ENCODE measurements at places on chromosomes 6 and 20.

DNA sequence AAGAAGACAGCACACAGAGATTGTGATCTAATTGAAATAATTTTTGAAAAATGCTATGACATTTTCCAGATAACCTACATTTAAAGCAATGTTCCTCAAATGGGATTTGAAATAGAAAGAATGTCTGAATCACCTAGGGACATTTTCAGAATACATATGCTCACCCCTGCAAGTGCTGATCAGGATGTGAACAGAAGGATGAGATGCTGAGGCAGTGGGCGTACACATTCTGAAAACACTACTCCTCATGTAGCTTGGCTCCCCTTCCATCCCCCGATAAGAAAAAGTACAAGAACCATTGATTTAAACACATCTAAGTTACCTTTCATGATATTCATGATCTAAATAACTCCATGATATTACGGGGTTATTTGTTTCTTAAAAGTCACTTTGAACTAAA, 29.9 kb upstream of the HINT3 start:
- DNase-seq: no peak

GRCh38 chr6:150813993-150814359, 51.5 kb upstream of the MTHFD1L start:
- DNase-seq: no peak

DNA sequence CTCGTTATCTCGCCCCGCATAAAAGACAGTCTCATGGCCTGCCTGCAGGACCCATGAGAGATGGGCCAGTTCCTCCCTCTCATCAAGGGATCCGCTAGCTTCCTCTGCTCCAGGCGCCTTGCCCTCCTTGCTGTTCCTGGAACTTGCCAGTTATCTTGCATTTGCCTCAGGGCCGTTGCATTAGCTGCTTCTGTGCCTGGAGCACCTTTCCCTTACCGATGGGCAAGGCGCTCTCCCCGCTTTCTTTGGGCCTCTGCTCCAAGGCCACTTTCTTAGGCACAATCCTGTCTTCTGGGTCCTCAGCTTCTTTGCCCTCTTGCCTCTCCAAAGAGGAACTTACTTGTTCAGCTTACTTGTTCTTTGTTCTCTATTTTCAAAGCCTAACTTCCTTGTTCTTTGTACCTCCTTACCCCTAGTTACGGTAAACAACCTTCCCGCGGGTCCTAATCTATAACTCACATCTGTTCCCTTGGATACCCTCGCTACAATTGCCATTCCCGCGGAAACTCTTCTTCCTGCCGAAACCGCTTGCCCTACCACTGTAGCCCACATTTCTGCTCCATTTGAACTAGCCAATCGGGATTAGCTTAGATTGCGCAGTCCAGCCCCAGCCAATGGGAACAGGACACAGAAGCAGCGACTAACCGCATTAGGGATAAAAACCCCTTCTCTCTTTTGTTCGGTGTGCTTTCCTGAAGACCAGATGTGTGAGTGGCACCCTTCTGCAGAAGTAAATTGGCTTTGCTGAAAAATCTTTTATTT, 887 bp upstream of the NSFL1C start:
- DNase-seq: no peak

GRCh38 chr20:2847802-2848201, 7.3 kb downstream of the VPS16 start:
- no peak for DNase-seq

GRCh38 chr20:46306743-46307138, 1.6 kb downstream of the CDH22 start:
- no peak for DNase-seq

DNA sequence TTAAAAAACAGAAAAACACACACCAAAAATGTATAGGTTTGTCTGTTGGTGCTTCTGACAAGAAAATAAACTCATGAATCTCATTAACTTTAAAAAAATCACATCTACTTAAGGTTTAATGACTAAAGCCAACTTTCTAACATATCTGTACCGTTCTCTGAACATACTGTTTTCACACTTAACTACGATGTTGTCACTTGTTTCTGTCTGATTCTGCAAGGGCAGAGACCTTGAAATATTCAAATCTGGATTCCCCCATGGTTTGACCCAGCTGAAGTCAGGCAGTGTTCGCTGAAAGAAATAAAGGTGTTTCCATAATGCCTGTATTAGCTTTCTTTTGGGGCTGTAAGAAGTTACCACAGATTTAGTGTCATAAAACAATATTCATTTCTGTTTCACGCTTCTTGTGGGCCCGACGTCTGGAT, 2.7 kb upstream of the ASXL1 start:
- DNase-seq: no peak

- DNase-seq: no peak
Observed at GRCh38 chr6:28282926-28283325, 1.6 kb downstream of the PGBD1 start.

DNA sequence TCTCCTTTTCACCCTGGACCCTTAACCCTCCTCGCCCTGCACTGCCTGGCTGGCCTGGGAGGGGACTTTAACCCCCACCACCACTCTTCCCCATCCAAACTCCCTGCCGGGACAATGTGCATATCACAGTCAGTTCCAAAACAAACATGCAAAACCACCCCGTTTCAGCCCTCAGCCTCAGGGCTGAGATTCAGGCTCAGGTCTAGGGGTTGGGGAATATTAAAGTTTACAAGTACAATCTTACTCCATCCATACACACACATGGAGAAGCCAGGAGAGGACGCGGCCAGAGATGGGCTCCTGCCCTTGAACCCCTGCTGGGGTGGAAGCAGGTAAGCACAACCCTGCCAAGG, 534 bp downstream of the KIAA1755 start:
- no peak for DNase-seq

GRCh38 chr6:137315081-137315480, 95.9 kb upstream of the IFNGR1 start:
- no peak for DNase-seq

- no peak for DNase-seq
Observed at GRCh38 chr20:59001449-59002171, 5.4 kb downstream of the CTSZ start.

GRCh38 chr6:168385037-168385759, 55.8 kb upstream of the SMOC2 start:
- no peak for DNase-seq

GRCh38 chr6:135503703-135504475, 6.3 kb upstream of the AHI1 start:
- no peak for DNase-seq

- DNase-seq: no peak
Observed at GRCh38 chr6:150372051-150372450, 3.2 kb downstream of the IYD start.

- DNase-seq: no peak
Observed at GRCh38 chr6:157030755-157031154, 253.6 kb downstream of the ARID1B start.

GRCh38 chr6:128491610-128492206, 28.7 kb downstream of the PTPRK start:
- DNase-seq: no peak

DNA sequence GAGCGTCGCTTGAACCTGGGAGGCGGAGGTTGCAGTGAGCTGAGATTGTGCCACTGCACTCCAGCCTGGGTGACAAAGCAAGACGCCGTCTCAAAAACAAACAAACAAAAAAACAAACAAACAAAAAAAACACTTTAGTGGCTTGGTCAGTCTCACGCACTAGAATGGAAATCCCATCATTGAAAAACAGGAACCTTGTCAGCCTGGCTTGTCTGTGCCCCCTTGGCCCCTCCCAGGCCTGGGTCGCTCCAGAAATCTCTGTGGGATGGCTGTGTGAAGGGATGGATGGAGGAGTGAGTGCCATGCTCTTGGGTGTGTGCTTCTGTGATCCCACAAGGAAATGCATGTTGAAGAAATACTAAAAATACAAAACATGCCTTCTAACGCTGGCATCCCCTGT, 20.9 kb upstream of the NAA20 start:
- no peak for DNase-seq

DNA sequence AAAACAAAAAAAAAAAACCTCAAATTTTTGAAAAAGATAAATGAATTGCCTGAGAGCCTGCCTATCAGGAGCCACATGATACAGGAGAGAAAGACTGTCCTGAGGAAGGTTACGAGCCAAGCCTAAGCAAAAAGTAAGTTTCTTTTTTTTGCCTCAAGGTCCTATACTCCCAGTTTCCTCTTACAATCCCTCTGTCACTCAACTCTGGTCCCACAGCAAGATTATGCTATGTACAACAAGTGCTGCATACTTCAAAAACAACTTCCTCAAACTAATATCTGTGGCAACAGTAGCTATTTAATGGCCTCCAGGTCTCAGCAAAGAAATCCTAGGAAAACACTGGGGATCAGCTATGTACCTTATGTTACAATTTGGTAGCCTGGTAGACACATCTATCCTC, 46.8 kb downstream of the PLN start:
- DNase-seq: no peak

DNA sequence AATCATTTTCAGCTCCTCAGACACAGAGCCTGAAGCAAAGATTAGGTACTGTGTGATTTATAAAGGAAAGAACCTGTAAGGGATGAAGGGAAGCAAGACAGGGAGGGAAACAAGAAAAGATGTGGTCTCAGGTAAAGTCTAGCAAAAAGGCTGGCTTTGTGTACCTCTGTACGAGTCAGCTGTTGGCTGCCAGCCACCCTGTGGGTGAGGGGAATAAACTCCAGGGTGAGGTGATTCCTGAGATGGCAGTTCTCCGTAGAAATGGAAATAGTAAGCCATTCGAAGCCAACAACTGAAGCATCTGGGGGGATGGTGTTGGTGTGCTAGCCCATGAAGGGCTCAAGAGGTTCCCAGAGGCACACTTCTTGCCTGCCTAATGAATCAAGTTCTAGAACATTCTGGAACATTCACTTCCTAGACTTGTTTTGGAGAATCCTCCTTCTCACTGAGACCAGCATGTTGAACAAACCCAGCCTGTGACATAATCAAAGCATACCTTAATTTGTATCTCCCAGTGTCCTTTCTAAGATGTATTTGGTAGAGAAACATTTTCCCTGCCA, 10.6 kb upstream of the TTPAL start:
- no peak for DNase-seq

DNA sequence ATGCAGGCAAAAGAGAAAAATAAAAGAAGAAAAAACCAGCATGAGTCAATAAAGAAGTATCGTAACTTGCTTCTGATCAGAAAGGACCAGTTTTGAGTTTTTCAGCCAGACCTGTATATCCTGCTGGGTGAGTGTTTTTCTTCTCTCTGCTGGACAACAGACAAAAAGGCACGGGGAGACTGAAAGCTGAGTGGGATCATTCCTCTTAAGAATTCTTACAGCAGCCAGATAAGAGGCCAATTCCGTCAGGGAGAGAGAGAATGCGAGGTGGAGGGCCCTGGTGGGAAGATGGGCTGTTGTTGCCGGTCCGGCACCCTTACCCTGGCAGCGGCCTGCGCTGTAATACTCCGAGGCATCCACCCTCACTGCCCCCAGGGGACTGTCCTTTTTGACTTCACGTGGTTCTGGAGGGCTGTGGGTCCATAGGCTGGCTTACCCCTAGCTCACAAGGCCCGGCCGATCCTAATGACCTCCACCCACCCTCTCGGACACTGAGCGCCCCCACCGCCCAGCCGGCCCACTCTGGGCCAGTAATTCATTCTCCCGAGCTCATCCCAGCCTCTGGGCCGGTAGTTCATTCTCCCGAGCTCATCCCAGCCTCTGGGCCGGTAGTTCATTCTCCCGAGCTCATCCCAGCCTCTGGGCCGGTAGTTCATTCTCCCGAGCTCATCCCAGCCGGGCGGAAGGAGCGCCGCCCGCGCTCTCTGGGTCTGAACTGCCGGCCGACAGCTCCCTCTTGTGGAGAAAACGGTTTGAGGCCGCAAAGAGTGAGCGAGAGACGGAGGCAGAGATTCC, 118.3 kb upstream of the SIRPA start:
- peak; percentile 77 for DNase-seq

GRCh38 chr20:5932796-5933195, 17.5 kb downstream of the TRMT6 start:
- no peak for DNase-seq

GRCh38 chr20:13412806-13413445, 191.9 kb downstream of the ISM1 start:
- DNase-seq: no peak

DNA sequence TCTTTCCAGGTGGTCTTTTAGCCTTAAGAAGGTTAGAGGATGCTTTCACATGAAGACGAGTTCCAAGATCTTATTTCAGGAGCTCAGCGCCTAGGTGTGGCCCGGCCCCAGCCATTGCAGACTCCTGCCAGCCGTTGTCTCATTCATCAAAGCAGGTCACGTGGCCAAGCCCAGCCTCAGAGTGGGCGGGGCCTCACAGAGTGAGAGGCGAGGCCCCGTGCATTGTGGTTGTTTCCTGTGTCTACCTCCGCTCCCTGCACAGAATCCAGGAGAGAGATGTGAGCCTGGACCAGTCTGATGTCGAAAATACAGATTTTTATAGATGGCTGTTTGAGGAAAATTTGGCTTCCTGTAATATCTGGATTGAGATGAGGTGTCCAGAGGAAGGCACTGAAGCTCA, 49.2 kb upstream of the CST5 start:
- no peak for DNase-seq

DNA sequence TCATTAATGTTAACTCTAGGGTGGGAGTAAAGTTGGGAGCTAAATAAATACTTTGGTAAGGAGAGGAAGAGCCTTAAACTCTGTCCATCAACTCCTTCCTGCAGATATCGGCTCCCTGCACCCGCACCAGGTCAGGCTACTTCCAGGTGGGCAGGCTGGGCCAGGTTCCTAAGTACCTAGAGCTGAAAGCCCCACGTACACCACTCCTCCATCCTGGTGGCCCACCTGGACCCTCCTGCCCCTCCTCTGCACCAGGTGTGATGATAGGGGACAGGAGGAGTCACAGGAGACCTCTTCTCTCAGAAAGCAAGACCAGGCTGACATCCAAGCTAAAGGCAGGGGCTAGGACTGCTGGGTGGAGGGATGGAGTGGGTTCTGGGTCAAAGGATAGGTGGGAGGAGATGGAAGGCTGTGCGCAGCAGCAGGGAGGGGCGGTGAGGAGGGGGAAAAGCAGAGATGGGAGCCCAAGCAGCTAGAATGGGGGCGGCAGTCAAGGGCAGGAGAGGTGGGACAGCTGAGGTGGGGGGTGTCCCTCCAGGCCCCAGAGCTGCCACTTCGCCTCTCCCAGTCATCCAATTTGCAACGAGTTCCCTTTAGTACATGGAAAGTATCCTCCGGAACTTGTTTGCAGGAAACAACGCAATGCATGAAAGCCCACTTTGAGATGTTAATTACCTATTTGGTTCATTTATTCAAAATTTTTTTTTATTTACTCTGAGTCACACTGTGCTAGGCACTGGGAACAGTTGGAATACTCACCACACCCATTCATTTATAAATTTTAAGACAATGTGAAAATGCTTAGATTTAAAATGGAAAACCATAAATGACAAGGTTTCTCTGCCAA, 15.2 kb upstream of the TOX2 start:
- no peak for DNase-seq

Data from occipital lobe (tissue), 3 donors.